ENCODE measurements at places on chromosomes 12 and 14. TPM values are rescaled to one million over a fixed set of nuclear protein-coding genes. Genes with fewer than 3 reads are reported as not detected.

Gene SLC6A12
- total RNA-seq: 0.33 TPM

Gene CDCA4
- total RNA-seq: 47.7 TPM

Gene C12orf76
- 24.8 TPM for total RNA-seq

Gene TAS2R46
- 0.42 TPM for total RNA-seq

Gene LRRC43
- 5.2 TPM for total RNA-seq

GRCh38 chr12:104427547-104427938, 29.2 kb upstream of the CHST11 start:
- DNase-seq: no peak

Data from cardiac muscle cell (in vitro differentiated cells and primary cell).